ENCODE measurements at places on chromosomes 1 and 21. TPM values are rescaled to one million over a fixed set of nuclear protein-coding genes. Genes with fewer than 3 reads are reported as not detected.

DNA sequence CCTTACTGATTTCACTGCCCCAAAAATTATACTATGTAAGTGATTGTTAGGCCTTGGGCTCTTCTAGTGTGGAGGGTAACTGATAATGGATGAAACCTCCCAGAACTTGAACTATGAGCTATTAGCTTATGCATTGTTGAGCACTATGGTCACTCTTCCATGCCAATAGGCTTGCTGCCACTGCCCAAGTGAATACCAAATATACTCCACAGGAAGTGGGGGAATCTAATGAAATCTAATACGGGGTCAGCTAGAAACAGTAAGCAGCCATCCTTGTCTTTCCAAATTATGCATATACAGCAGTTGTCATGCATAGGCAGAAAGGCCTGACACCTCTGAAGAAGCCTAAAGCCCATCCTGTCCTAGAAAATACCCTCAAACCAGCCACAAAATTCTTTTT is 198.7 kb upstream of the PTBP2 start:
- no peaks in the 10 kb centered on the region for H3K27me3 ChIP-seq
- H3K4me3 ChIP-seq = no peak overlapping the region
- H3K27ac ChIP-seq = no peak overlapping the region

DNA sequence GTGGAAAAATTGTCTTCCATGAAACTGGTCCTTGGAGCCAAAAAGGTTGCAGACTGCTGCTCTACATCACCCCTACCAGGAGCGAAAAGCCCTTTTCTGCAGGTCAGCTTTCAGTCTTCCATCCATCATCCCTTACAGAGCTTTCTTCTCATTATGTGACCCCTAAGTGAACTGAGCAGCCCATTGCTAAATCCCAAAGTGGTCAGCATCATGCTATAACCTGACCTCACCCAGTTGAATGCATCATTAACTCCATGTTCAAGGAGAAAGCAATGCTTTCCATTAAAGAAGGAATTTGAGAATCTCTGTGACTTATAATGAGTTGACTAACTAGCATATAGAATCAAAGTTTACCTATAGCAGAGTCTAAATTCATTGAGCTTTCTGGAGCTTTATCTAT is 10.4 kb upstream of the IL24 start:
- no peaks in the 10 kb centered on the region for H3K4me1 ChIP-seq
- no peak overlapping the region for H3K4me3 ChIP-seq
- DNase-seq = no peak

GRCh38 chr1:29832936-29833335 is 596.6 kb downstream of the PTPRU start:
- H3K27me3 ChIP-seq = no peaks in the 10 kb centered on the region
- no peaks in the 10 kb centered on the region for H3K4me1 ChIP-seq
- no peak for DNase-seq
- no peak overlapping the region for H3K27ac ChIP-seq
- no peaks in the 10 kb centered on the region for H3K36me3 ChIP-seq

GRCh38 chr1:167782946-167783345 is 61.2 kb downstream of the MPZL1 start:
- no peaks in the 10 kb centered on the region for H3K4me1 ChIP-seq
- H3K27ac ChIP-seq = no peak overlapping the region
- H3K27me3 ChIP-seq = no peaks in the 10 kb centered on the region
- no peaks in the 10 kb centered on the region for H3K36me3 ChIP-seq

- H3K27me3 ChIP-seq = no peaks in the 10 kb centered on the region
- H3K36me3 ChIP-seq = no peaks in the 10 kb centered on the region
- no peak overlapping the region for H3K4me3 ChIP-seq
- DNase-seq = no peak
- H3K4me1 ChIP-seq = peaks cover 79% of the 10 kb centered on the region
- peak overlapping the region; percentile 98 for H3K27ac ChIP-seq
Measured at GRCh38 chr1:150564051-150564991, 15.1 kb downstream of the MCL1 start.

- H3K4me3 ChIP-seq = no peak overlapping the region
- DNase-seq = no peak
- H3K27ac ChIP-seq = no peak overlapping the region
- peaks cover 8% of the 10 kb centered on the region for H3K4me1 ChIP-seq
Measured at GRCh38 chr1:35925741-35926140, 5.2 kb upstream of the AGO3 start.

DNA sequence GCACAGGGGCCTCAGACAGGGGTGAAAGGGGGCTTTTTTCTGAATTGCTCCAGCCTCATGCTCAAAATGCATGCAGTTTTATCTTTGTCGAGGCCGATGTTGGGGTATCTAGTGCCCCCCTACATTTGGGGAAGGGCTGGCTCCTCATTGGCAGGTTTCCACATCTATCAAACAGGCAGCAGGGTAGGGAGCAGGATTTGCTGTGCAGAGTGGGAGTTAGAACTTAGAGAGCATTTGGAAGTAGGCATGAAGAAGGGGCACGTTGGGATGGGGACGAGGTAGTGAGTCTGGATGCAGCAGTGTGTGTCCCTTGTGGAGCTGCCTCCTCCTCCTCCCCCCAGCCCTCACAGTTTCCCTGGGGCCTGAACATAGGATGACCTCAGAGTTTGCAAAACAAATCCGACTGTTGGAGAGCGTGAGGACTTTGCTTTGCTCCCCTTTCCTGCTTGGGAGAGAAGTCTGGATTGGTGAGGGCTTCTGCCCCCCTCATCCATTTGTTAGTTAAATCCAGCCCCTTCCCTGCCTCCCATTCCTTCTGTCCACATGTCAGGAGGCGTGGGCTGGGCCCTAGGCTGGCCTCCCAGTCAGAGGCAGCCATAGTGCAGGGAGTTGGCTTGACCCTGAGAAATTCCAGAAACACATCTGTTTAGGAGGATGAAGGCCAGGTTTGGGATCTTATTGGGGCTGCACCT is 36.9 kb upstream of the GPR37L1 start:
- H3K36me3 ChIP-seq = no peaks in the 10 kb centered on the region
- peak overlapping the region; percentile 41 for H3K27ac ChIP-seq
- H3K27me3 ChIP-seq = no peaks in the 10 kb centered on the region
- no peak for DNase-seq
- no peak overlapping the region for H3K4me3 ChIP-seq

GRCh38 chr21:42319376-42319775 is 4.2 kb upstream of the TFF3 start:
- H3K27me3 ChIP-seq = no peaks in the 10 kb centered on the region
- no peaks in the 10 kb centered on the region for H3K36me3 ChIP-seq
- no peak overlapping the region for H3K27ac ChIP-seq
- H3K4me1 ChIP-seq = peaks cover 15% of the 10 kb centered on the region

GRCh38 chr1:160664573-160665051 is 17.8 kb upstream of the SLAMF1 start:
- H3K36me3 ChIP-seq = no peaks in the 10 kb centered on the region
- H3K27me3 ChIP-seq = no peaks in the 10 kb centered on the region
- DNase-seq = no peak
- H3K4me1 ChIP-seq = no peaks in the 10 kb centered on the region
- no peak overlapping the region for H3K27ac ChIP-seq

DNA sequence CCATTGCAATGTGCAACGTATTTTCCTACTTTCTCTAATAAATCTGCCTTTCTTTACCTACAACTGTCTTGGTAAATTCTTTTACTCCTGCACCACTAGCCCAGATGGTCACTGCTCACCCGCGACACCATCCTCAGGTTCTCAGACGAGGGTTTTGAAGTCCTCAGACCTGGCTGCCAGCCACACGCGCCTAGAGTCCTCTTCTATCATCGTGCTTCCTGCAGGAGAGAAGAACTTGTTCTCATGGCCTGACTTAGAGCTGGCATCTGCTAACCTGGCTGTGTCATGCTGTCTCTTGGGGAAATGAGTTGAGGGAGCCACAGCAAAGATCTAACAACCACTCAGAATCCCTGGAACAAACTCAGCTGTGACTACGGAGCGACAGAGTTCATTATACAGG is 30.3 kb upstream of the PGBD5 start:
- no peak overlapping the region for H3K4me3 ChIP-seq
- no peaks in the 10 kb centered on the region for H3K36me3 ChIP-seq
- no peaks in the 10 kb centered on the region for H3K4me1 ChIP-seq
- peaks cover 22% of the 10 kb centered on the region for H3K27me3 ChIP-seq
- H3K27ac ChIP-seq = no peak overlapping the region
- DNase-seq = no peak

GRCh38 chr1:210407207-210407886 is 78.6 kb downstream of the HHAT start:
- H3K4me3 ChIP-seq = no peak overlapping the region
- H3K4me1 ChIP-seq = no peaks in the 10 kb centered on the region
- H3K27me3 ChIP-seq = no peaks in the 10 kb centered on the region
- DNase-seq = peak; percentile 52
- no peaks in the 10 kb centered on the region for H3K36me3 ChIP-seq

DNA sequence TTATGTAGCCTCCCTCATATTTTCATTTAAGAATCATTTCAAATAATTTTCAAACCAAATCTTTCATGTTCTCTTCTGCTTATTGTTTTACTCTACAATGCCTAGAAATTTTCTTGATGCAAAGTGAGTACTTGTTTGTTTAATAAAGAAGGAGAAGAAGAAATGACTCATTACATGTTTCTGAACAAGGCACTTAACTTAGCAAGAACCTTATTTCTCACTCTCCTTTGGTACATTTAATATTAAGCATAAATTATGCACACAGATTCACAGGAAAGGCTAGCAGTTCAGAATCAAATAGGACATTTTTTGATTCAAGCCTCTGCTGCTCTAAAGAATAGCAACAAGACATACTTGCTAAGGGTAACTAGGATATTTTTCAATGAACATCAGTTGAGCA is 9.1 kb downstream of the SCYL3 start:
- H3K36me3 ChIP-seq = peaks cover 11% of the 10 kb centered on the region
- no peaks in the 10 kb centered on the region for H3K27me3 ChIP-seq
- no peak overlapping the region for H3K27ac ChIP-seq

- no peak overlapping the region for H3K27ac ChIP-seq
- no peak for DNase-seq
- no peak overlapping the region for H3K4me3 ChIP-seq
Measured at GRCh38 chr1:232016616-232017015, 390.0 kb downstream of the DISC1 start.

DNA sequence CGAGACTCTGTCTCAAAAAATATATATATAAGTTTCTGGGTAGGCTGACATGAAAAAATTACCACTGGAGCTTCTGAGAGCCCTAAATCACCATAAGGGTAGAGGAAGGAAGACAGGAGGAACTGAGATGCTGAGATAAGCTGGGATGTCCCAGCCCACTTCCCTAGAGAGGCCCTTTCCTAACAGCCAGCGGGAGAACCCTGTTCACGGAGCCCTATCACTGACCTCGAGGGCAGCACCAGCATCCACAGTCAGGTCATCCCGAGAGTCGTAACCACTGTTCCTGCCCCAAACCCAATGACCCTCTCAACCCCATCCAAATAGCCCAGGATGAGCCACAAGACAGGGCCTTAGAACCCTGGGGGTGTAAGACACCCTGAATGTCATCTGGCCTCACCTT is 77.5 kb downstream of the CD34 start:
- H3K27ac ChIP-seq = no peak overlapping the region
- no peak overlapping the region for H3K4me3 ChIP-seq
- no peaks in the 10 kb centered on the region for H3K4me1 ChIP-seq
- no peaks in the 10 kb centered on the region for H3K36me3 ChIP-seq
- DNase-seq = no peak

DNA sequence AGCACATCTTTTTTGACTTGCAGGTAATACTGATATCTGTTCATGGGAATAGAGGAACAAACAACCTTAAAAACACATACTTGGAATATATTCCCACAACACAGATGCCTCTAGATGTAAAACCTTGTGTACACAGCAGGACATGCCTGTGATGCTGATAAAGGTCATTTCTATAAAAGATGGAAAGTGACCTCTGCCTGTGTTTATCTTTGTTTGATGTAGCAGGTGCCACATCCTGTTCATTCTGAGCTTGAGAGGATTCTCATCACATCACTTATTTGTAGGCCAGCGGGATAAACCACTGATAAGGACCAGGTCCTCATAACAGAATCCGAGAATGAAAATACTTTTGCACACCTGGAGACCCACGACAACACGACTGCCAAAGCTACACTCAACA is 133.7 kb downstream of the SMYD2 start:
- no peak for DNase-seq
- peaks cover 45% of the 10 kb centered on the region for H3K4me1 ChIP-seq
- H3K36me3 ChIP-seq = peaks cover 17% of the 10 kb centered on the region
- H3K27me3 ChIP-seq = no peaks in the 10 kb centered on the region
- no peak overlapping the region for H3K4me3 ChIP-seq

- no peaks in the 10 kb centered on the region for H3K36me3 ChIP-seq
- no peak for DNase-seq
- H3K27ac ChIP-seq = no peak overlapping the region
- no peak overlapping the region for H3K4me3 ChIP-seq
Measured at GRCh38 chr1:56335394-56335793, 244.0 kb downstream of the PLPP3 start.

Gene TCEA3
- 8.3 TPM for total RNA-seq

Gene FAM72C
- total RNA-seq = 1.2 TPM

Gene FAM78B
- 0.41 TPM for total RNA-seq

Gene SMIM34
- total RNA-seq = not detected

Gene DISP3
- total RNA-seq = 1.1 TPM

Gene TMEM79
- total RNA-seq = 5.5 TPM

Gene KRTAP19-1
- total RNA-seq = not detected

Gene SPRR5
- not detected for total RNA-seq

Gene HSD11B1
- not detected for total RNA-seq

Gene MFN2
- total RNA-seq = 104 TPM

Gene NIBAN1
- total RNA-seq = 6.7 TPM

Data from Panc1 (cell line).